ENCODE measurements at places on chromosomes 5 and 9.

DNA sequence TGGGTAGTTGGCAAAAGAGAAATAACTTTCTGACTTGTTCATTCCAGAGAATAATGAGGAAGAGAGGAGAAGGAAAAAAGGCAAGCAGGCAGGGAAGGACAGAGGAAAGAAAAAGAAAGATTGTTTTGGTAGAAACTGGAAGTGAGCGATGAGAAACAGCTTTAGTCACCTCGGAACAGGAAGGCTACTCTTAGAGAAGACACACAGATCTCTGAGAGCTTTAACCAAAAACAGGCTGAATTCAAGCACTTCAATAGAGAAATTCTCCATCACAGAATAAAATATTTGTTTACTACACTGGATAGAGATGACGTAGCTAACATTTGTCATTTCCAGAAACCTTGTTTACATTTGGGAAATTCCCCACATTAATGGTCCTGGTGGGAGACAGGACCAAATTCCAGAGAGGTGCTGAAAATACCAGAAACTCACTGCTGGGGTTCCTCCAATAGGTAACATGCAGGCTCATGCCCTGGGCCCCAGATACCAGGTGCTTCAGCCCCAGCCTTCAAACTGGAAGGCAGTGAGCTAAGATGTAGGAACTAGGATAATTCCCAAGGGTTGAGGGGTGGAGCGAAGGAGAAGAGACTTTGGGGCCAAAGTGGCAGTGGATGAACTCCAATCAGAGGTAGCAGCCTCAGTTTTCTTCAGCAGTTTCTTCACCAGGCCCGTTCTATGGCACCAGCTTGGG is 227.7 kb upstream of the GRAMD2B start:
- DNase-seq: no peak

DNA sequence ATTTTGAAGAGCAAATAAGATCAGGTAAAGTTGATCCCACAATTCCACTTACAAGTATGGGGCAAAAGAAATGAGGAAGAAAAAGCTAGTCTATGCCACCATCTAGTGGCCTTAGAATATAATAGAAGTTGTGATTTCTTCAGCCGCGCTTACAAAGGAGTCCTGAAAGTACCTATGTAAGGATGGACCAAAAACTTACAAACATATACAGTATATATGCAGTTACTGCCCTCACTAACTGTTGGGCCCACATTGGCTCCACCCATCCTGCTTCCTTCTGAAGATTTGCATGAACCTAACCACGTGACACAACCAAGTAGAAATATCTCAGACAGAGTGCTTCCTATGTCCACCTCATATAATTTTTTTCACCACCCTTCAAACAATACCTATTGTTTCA is 11.7 kb upstream of the OR13D1 start:
- peak; percentile 61 for DNase-seq

GRCh38 chr9:9142001-9142400 is 1342.4 kb upstream of the DMAC1 start:
- DNase-seq: no peak

- DNase-seq: peak; percentile 69
Observed at GRCh38 chr9:130990306-130990977, 18.5 kb upstream of the LAMC3 start.

- DNase-seq: no peak
Observed at GRCh38 chr9:5900622-5901021, 9.9 kb downstream of the MLANA start.

DNA sequence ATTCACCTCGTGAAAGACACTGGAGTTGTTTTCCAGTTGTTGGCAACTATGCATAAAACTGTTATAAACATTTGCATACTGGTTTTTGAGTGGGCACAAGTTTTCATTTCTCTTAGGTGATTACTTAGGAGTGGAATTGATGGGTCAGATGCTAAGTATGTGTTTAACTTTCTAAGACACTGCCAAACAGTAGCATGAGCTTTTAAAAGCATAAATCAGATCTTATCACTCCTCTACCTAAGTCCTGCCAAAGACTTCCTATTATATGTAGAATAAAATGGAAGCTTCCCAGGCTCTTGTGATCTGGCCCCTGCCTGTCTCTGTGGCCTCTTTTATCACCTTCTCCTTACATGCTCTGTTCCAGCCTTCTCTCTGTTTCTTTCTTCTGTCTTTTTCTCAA is 72.6 kb downstream of the SH3RF2 start:
- DNase-seq: no peak

GRCh38 chr9:14030375-14031059 is 283.4 kb downstream of the NFIB start:
- no peak for DNase-seq

DNA sequence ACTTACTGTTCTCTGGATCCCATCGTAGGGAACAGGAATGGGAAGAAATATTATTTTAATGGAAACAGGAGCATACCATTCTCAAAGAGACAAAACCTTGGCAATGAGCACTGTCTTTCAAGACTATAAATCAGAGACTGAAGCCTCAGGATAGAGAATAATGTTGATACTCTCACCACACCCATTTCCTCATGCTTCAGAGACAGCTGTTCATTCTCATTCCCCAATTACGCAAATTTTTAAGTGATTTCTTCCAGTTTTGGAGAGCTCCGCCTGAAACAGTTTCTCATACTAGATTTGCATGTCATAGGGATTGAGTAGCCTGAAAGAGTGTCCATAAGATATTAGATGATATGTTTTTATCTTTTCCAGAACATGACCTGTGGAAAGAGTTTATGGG is 290.5 kb upstream of the RASA1 start:
- DNase-seq: no peak

- no peak for DNase-seq
Observed at GRCh38 chr9:28014212-28014611, 440.9 kb upstream of the C9orf72 start.

DNA sequence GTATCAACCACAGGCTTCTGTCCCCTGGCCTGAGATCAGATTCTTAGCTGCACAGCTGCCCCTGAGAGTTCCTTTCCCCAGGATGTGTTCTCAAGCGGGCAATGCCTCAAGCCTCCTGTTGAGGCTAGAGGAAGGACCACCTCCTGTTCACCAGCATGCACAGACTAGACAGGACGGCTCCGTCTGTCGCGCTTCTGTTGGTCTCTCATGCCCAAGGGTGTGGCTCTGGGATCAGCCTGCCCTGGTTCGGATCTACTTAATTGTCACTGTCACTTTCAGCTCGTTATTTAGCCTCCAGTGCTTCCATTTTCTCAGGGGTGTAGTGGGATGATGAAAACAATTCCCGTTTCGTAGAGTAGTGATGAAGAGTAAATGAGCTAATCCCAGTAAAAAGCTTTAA is 103.1 kb downstream of the KCNIP1 start:
- peak; percentile 60 for DNase-seq

- no peak for DNase-seq
Observed at GRCh38 chr9:138024131-138024530, 146.5 kb downstream of the CACNA1B start.

DNA sequence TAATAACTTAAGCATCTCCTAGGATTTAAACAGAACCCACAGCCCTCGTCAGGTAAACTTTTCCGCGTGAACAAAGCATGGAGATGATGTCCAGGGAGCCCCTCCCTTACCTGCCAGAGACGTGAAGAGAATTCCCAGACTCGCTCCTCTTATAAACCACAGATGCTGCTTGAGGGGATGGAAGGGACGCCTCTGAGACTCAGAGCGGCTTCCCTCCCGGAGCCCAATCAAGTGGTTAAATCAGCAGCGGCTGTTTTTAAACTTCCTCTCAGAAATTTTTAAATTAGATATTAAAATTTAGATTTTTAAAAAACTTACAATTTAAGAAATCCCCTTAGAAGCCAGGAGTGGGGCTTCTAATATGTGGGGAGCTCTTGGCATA is 71.8 kb downstream of the RAPGEF1 start:
- no peak for DNase-seq

GRCh38 chr5:34476941-34477565 is 179.1 kb upstream of the RAI14 start:
- DNase-seq: no peak

DNA sequence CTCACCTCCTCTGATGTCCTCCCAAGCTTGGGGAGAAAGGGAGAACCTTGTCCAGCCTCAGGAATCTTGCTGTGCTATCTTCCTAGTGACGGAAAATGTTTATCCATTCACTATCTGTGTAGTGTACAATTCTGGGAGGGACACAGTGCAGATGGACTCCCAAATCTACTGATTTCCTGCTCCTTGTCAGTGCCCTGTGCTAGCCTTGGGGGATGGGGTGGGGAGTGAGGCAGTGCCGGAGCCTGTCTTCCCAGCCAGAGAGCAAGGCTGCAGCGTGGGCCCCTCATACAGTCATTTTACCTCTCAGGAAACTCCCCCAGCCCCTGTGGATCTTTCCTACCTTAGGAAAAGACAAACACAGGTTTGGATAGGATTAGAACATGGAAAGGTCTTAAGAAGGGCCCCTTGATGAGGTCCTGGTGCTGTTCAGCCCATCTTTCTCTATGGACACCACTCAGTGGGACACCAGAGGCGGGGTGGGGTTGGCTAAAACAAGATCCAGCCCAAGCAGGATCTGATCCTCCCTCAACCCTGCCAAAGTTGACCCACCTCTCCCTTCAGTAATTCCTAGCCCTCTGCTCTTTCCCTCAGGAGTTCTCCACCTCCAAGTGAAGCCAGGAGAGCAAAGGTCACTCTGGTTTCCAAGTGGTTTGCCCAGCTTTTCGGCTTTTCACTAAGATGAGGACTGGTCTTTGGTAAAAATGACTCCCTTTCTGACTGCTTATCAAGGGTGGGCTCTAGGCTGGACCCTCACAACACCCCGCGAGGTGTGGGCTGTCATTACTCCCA is 3.4 kb downstream of the DOLK start:
- no peak for DNase-seq

DNA sequence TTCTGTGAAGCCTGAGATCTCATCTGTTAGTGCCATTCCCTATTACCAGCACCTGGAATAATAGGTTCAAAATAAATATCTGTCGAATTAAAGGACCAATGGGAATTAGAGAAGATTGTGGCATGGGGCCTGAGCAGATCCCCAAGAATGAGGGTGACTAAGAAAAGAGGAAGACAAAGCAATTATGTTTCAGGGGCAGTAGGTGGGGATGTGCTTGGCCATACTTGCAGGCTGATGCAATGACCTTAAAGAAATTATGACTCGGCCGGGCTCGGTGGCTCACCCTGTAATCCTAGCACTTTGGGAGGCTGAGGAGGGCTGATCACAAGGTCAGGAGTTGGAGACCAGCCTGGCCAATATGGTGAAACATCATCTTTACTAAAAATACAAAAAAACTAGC is 562.8 kb downstream of the PTPRD start:
- no peak for DNase-seq

DNA sequence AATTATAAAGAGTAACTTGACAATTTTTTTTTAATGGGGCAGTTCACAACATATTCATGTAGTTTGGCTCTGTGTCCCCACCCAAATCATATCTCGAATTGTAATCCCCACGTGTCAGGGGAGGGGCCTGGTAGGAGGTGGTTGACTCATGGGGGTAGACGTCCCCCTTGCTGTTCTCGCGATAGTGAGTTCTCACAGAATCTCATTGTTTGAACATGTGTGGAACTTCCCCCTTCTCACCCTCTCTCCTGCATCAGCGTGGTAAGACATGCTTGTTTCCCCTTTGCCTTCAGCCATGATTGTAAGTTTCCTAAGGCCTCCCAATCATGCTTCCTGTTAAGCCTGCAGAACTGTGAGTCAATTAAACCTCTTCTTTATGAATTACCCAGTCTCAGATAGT is 40.7 kb downstream of the FBXW11 start:
- no peak for DNase-seq

DNA sequence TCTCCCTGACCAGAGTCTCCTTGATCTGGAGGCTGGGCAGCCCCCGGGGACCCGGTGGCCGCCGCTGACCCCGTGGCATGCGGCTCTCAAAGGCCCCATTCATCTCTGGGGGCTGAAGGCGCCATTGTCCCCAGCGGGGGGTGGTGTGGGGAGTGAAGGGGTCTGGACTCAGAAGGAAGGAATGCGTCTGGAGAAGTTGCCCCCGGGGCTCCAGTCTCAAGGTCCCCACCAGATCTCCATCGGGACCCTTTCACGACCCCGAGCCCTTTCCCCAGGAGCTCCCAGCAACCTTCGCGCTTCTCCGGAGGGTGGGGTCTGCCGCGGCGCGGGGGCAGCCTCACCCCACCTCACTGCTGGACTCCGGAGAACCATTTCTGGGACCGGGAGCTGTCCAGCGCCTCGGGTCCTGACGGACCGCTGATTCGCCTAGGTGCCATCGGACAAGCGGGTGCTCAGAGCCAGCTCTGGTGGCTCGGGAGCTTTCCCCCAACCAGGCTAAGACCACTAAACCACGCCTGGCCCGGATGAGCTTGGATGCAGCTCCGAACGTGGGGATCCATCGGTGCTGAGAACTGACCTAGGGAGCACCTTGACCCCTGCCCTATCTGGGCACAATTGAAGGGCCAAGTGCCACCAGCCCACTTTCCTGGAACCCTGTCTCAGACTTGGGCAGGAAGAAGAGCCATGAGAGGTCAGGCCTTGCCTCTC is 5.1 kb upstream of the PCDH1 start:
- peak; percentile 87 for DNase-seq

- peak; percentile 36 for DNase-seq
Observed at GRCh38 chr5:98214240-98215051, 559.0 kb upstream of the RGMB start.

DNA sequence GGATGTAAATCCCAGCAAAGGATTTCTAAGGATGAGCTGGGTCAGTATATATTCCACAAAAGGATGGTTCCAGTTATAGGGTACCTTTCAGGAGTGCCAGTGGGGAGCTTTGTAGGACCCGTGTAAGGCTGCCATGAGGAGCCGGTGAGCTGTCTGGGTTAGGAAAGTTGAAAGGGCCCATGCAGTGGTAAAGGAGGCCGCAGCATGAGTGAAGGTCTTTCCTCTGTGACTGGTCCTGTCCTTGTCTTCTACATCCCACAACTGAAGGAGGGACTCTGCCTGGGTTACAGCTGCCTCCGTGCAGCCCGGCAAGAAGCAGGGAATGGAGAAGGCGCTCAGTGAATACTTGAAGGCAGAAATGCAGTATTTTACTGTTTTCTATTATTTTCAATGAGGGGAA is 58.9 kb downstream of the HSPA4 start:
- no peak for DNase-seq

- no peak for DNase-seq
Observed at GRCh38 chr5:54460181-54460919, 4.9 kb downstream of the HSPB3 start.

- DNase-seq: no peak
Observed at GRCh38 chr5:93741136-93741811, at the start of gene POU5F2. Gene POU5F2, minus strand, starts transcription at chr5:93741600. Its CDS starts 37 bp downstream, at chr5:93741563.

- DNase-seq: no peak
Observed at GRCh38 chr9:136860933-136861873, 4.9 kb downstream of the EDF1 start.

- no peak for DNase-seq
Observed at GRCh38 chr5:127930311-127930710, 153.3 kb upstream of the SLC12A2 start.

DNA sequence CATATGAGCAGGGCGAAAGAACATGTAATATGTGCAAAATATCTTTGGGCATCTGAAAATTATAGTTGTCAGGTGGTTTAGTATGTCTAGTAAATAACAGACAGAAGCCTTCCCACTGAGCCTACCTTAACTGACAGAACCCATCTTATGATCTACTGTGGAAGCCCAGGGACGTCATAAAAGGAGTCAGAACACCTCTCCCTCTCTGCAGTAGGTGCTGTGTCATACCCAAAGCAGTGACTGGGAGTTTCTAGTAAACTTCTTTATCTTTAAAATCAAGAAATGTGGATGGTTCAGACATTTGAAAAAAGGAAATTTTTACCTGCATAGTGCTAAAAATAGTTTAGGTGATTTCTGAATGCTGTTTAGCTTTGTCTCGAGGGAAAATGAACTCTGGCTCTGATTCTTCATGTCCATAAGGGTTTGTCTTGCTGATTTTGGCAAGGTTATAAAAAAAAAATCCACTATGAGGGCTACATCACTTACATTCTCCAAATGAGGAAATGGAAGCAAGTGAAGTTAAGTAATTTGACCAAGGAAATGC is 104.0 kb downstream of the NUDT12 start:
- DNase-seq: no peak

Measured in retina (tissue), 1 donor.